ENCODE measurements at places on chromosomes 4 and X.

DNA sequence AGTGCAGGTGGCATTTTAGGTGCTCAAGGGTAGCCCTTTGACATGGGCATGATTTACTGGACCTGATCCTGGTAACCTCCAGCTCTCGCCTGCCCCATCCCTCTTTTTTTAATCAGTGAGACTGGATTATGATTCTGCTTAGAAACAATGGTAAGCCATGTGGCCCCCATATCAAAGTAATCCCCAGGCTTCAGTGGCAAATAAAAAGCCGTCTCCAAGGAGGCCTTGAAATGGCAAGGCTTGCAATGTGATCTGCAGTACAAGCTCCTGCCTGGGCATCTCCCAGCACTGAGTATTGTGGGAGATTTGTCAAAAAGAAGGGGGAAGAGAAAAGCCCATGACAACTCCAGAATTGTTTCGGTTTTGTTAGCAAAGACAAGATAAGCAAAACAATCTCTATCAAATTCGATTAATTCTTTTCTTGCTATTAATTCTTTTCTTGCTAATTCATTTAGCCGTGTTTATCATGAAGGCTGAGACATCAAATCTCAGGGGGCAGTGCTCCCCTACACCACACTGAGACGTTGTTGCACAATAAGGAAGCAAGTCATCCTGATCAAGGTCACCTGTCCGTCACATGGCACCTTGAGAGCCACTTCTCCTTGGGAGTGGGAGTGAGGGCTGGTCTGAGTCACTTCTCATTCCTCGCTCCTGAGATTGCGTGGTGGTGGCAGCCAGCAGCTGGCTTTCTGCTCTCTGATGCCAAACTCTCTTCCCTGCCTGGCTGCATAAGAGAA lies 312.7 kb upstream of the GATB start:
- no peak for DNase-seq

DNA sequence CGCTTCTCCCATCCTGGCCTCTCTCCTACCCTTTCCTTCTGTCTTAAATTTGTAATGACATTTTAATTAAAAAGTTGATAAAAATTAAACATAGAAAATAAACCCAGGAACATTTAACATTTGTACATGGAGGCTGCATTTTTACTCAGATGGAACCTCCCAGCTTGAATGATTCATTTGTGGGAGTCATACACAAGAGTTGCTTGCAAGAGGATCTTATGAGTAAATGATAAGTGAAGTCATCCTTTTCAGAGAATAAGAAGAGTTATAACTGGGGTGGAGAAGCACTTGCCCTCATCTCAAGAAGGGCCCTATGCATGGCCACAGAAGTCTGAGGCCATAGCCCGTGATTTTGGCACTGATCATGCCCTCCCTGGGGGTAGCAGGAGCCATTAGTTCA lies 482.9 kb upstream of the BOD1L1 start:
- no peak for DNase-seq

DNA sequence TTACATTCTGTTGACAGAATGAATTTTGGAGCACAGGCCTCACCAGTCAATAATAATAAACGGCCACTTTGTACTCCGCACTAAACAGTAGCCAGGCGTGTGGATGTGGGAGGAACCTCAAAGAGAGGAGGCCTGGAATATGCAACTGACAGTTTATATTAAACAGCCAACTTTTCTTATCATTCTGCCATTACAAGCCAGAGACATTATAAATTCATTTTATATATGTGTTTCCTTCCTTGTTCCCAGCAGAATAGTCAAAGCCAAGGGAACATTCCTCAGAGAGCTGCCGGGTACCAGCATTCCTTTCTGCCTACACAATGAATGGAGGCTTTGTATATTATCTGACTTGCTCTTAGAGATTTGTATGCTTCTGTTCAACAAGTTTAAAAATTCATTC lies 436.5 kb upstream of the FTHL17 start:
- no peak for DNase-seq

DNA sequence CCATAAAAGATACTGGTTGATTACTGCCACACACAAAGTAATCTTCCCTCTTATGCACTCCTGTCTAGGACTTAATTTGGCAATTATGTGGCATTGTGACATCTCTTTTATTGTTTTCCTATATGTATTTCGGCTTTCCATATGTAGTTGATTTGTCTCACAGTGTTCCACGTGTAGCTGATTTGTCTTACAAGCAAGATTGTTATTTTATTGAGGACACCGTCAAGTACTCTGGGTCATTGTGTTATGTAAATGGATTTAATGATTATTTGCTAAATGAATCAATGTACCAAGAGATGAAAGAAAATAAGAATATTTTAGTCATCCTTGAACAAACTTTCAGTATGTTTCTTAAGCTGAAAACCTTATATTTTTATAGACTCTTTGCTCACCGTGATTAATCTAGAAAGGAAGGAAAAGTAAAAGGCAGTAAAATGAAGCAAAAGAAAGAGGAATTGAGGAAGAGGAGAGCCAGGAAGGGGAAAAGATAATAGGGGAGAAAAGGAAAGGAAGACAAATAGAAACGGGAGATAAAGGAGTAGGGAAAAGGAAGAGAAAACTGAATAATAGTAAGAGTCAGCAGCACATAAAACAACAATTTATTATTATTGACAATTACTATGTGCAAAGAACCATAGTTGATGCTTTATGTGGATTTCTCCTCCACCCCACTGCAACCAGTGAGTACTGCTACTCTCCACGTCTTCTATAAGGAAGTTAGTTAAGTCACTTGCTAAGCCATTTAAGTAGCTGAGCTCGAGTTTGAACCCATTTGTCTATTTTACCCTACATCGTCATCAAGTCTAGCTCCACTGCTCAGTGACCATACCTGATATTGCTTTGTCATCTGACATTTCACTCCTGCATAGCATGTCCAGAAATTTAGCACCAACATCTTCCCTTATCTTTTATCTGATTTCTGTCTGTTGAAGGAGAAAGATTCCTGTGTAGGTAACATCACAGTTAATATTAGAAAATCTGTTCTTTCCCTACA lies 336.5 kb downstream of the BMPR1B start:
- no peak for DNase-seq

GRCh38 chr4:80767944-80768343 lies 262.6 kb upstream of the BMP3 start:
- no peak for DNase-seq

GRCh38 chrX:115260330-115260729 lies 26.4 kb upstream of the LRCH2 start:
- no peak for DNase-seq

DNA sequence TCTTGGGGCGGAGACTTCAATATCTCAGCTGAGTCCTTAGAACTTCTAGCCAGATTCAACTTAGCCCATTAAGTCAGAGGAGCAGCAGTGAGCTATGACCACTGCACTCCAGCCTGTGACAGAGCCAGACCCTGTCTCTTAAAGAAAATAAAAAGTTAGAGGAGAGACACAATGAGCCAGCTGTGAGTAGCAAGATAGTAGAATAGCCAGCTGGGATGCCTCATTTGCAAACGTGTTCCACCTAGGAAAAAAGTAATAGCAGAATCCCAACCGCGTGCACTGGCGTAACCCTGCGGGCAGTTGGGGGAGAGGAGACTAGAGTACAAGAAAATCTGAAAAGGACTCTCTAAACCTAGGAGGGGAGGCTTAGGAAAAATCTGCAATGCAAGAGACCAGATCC lies 133.2 kb upstream of the ANXA3 start:
- no peak for DNase-seq

DNA sequence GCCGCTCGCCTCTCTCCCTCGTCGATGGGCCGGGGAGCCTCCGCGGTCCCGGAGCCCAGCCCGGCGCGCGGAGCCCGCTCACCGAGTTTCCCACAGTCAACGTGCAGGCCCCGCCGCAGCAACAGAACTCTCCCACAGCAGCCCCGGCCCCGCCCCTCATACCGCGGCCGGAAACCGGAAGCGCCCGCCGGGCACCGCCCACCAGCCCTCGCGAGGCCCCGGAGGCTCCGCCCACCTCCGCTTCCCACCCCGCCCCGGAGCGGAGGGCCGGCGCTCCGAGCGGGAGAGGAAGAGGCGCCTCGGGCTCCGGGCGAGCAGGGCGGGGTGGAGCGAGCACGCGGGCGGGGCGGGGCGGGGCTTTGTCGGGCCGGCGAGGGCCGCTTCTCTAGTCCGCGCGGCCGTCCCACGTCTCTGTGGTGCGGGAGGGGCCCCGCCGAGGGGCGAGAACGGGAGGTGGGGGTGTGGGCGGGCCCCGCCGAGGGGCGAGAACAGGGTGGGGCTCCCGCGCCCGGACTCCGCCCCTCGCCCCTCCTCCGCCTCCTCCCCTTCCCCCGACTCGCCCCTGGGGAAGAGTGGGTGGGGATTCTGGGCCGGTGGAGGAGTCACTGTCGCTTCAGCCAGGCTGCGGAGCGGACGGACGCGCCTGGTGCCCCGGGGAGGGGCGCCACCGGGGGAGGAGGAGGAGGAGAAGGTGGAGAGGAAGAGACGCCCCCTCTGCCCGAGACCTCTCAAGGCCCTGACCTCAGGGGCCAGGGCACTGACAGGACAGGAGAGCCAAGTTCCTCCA lies at the start of the genes ABCD1 and BCAP31:
ABCD1 (plus strand) TSS at position 605 of the 787 bp plus-strand sequence. CDS start 411 bp downstream, outside the sequence.
BCAP31 (minus strand) TSS at position 136 of the 787 bp plus-strand sequence. CDS start 1,143 bp downstream, outside the sequence.
- peak; percentile 85 for DNase-seq

GRCh38 chrX:19213610-19214152 lies 91.4 kb upstream of the ADGRG2 start:
- DNase-seq: no peak

DNA sequence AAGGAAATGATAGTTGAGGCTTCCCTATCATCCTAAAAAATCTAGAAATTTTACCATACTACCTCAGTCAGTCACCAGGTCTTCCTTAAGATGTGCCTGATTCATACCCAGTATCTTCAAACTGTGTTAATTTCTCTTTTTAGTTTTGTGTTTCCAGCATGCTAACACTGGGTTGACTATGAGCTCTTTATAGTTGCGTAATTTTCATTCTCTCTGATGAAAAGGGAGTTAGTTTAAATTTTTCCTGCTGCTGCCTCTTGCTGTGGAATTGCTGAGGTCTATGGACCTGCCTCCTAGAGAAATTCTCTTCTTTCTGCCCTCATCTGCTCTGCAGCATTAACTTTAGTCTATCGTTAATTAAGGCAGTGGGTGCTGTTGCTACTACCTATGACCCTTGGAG lies 66.6 kb downstream of the BANK1 start:
- DNase-seq: no peak

GRCh38 chr4:18022572-18023050 lies 1.1 kb upstream of the LCORL start:
- no peak for DNase-seq

- no peak for DNase-seq
Observed at GRCh38 chr4:145740806-145741205, 60.9 kb downstream of the C4orf51 start.

DNA sequence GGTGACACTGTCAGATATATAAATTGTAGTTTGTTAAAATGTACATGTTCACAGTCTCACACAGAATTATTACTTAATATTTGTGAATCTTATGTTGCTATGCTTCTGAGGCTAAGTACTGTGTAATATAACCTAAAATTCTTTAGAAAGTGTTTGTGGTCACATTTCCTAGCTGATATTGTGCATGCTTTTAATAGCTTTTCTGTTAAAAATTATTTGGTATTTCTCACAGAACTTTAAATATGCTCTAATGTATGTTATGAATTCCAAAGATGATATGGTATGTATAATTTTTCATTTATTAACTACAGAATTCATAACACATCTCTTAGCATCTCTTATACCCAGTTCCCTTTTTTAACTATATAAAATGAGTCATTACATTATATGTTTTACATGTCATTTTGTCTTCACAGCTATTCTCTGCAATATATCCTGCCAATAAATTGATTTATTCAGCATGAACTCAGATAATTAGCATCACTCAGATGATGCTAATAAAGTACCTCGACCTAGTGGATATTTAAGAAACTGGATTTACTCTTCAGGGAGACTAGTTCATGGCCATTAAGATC lies 9.3 kb downstream of the PTPN13 start:
- DNase-seq: no peak

DNA sequence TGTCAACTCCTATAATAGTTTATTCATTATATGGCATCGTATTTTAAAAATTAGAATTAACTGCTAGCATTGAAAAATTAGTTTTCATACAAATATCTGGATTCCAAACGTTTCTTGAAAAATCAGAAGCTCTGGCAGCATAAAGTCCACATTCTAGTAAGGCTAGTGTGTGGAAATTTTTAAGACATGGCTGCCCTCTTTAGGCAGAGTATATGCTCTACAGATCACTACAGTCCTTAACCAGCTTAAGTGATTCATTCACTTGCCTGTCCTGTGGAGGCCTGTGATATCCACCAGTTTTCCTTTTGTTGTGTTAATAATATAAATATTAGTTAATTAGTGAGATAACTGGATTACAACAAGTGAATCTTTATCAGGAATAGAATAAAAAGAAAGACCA lies 287.2 kb downstream of the OPHN1 start:
- DNase-seq: no peak

- DNase-seq: no peak
Observed at GRCh38 chrX:101091817-101092216, 6.2 kb upstream of the CENPI start.

DNA sequence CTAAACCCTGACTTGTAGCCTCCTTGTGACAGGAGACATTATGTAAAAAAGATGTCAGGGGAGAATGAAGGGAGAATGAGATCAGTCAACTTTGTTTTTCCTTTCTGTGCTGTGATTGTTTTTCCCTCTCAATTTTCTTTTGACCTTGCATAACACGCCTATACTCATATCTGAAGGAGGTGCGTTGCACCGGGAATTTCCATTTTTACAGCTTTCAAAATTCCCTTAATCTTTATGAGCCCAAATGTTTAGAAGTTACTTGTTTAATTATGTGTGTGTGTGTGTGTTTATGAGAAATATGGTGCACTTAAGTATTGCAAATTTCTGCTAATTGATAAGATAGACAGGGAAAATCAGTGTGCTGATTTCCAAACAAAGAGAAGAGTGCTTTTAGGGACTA lies 21.6 kb downstream of the SYNPO2 start:
- DNase-seq: no peak

DNA sequence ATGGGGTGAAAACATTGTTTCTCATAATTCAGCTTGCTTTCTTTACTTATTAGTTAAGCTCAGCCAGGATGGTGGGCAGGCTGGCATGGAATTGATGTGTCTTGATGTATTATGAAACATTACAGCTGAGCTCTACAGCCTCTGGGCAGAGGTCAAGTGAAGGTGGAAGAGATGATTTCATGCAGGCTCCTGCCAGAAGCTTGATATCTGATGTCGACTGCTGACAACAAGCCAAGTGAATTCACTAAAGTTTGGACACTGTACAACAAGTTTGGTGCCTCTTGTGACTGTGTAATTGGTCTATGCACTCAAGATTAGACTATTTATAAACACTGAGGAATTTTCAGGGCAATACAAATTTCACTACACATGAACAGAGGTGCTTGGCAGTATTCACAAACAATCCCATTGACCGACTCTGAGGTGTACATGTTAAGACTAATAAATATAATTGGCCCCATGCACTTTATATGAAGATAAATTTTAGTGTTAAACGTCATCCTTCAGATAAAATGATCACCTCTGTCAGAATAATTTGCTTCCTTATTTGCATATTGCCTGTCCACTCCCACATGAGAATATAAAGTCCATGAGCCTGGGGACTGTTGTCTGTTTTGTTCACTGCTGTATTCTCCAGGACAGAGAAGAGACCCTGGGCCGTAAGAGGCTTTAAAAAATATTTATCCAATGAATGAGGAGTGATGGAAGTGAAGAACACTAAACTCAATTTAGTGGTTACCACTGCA lies 612.2 kb downstream of the IQCM start:
- no peak for DNase-seq

Data from stimulated activated naive CD4-positive, alpha-beta T cell (primary cell).